Right cardiac atrium (tissue), 5 donors: ENCODE measurements at places on chromosomes 11 and 22.

DNA sequence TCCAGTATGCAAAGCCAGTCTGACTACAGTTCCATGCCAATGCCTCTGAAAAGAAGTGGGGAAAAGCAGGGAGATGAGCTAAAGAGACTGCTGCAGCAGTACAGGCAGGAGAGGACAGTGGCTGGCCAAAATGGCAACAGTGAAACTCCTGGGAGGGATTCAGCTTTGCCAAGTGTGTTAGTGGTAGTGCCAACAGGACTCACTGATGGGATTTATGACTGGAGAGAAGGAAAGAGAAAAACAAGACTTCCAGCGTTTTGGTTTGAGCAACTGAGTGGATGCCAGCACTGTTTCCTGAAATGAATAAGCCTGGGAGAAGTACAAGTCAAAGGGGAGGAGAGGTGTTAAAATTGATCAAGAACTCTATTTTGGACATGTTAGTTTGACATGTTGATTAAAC, 80.9 kb downstream of the PLEKHA7 start:
- no peak for DNase-seq

- no peak for DNase-seq
Measured at GRCh38 chr22:45959719-45960476, 17.1 kb downstream of the WNT7B start.

DNA sequence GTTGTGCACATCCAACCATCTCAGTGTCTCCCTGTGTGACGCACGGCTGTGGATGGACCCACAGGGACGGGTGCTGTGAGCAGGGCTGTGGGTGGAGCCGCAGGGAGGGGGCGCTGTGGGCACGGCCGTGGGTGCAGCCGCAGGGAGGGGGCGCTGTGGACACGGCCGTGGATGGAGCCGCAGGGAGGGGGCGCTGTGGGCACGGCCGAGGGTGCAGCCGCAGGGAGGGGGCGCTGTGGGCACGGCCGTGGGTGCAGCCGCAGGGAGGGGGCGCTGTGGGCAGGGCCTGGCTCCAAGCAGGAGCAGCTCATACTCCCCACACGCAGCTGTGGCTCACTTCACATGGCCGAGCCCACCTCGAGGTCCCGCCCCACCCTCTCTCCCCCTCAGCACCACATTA, 6.0 kb upstream of the MAPK11 start:
- DNase-seq: peak; percentile 90

DNA sequence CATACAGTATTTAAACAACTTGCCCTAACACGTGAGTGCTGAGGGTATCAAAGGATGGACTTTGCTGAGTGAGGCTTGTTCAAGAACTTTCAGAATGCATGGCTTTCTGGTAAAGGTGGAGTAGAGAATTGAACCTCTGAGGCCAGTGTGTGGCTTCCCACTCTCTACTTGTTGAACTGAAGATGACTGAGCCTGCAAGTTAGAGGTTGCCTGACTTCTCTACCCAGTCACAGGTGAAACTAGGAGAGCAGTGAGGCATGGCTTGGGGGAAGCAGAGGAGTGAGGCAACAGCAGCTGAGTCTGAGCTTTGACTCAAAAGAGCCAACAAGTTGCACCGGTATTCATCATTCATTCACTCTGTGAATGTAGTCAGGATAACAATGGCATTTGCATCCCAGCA, 256.4 kb upstream of the SESN3 start:
- DNase-seq: no peak

DNA sequence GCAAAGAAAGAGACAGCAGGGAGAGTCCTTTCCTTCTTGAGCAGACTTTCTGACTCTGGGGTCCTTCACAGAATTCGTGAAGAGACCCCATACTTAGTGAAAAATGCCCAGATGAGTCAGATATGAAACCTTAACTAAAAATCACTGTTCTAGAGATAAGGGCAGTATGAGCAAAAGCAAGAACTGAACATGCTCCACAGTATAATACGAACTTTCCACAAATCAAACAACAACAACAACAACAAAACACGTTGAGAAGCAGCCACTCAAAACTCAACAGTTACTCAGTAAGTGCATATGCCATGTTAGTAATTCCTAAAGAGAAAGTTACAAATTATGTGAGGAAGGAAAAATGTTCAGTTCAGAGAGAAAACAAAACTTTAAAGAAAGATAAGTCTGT, 44.3 kb downstream of the PITPNB start:
- DNase-seq: no peak

DNA sequence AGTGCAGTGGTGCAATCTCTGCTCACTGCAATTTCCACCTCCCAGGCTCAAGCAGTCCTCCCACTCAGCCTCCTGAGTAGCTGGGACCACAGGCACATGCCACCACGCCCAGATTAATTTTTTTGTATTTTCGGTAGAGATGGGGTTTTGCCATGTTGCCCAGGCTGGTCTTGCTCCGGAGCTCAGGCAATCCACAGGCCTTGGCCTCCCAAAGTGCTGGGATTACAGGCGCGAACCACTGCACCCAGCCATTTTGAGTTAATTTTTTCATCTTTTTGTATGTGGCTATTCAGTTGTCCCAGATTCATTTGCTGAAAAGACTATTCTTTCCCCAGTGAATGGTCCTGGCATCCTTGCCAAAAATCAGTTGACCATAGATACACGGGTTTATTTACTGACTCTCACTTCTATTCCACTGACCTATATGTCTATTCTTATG, 63.6 kb downstream of the MAPK1 start:
- no peak for DNase-seq

DNA sequence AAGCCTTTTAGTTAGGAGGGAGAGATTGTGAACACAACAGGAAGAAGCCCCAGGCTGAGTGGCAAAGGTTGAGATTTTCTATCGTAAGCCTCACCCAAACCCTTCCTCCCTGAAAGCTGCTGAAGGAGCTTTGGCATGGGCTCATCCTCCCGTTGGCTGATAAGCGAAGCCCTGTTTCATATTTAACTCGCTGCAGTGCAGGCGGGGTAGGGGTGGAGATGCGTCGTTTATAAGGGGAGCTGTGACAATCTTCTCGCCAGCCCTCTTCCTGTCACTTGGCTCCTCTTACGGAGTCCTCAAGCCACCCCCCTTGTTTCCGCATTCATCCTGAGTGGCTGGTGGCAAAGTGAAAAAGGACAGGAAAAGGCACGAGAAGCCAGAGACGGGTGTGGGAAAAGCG, 137.0 kb downstream of the OR4C45 start:
- DNase-seq: no peak

GRCh38 chr11:21897752-21898151, 295.1 kb upstream of the ANO5 start:
- no peak for DNase-seq
